Mesothelial cell of epicardium (in vitro differentiated cells): ENCODE measurements at places on chromosomes 2 and 18.

DNA sequence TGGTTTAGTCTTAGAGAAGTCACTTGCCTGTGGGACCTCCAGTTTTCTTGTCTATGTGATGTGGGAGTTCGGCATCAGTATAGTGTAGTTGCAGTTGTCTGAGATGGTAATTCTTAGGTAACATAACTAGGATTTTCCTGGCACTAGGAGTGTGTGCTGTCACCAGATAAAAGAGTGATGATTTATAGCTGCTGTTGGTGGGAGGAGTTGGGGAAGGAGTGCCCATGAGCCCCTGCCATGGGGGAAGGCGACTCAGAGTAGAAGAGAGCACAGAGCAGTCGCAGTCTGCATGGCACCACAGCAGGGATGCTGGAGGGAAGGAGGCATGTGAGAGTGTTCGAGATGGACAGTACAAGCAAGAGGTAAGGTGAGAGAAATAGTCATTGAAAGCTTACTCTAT is 38.7 kb downstream of the ATP9B start:
- no peak for DNase-seq

GRCh38 chr2:68318914-68319397 is 793 bp downstream of the CNRIP1 start:
- no peak for DNase-seq

- DNase-seq = no peak
Observed at GRCh38 chr2:223042704-223043118, 9.3 kb upstream of the KCNE4 start.

GRCh38 chr2:217791551-217791950 is 211.2 kb downstream of the TNS1 start:
- DNase-seq = no peak

DNA sequence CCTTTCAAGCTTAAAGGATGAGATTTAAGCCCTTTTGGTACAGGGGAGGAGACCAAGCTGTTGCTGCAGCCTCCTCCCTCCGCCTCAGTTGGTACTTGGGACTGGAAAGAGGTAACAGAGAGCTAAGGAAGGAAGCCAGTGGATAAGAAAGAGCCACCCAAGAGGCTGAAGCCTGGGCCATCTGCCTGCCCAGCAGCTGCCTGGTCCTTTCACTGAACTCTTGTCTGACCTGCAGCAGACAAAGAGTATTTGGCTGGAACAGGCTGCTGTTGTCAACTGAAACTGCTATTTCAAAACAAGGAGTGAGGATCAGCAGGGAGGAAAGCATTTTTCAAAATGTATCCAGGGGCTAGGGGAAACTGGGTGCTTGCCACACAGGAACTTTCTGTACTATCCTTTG is 30.3 kb downstream of the TNS1 start:
- DNase-seq = no peak

GRCh38 chr2:105736145-105736544 is 8.6 kb upstream of the NCK2 start:
- peak; percentile 20 for DNase-seq

GRCh38 chr2:10196110-10196892 is 73.8 kb downstream of the RRM2 start:
- DNase-seq = no peak

- DNase-seq = no peak
Observed at GRCh38 chr2:163752267-163752666, 16.5 kb upstream of the FIGN start.

DNA sequence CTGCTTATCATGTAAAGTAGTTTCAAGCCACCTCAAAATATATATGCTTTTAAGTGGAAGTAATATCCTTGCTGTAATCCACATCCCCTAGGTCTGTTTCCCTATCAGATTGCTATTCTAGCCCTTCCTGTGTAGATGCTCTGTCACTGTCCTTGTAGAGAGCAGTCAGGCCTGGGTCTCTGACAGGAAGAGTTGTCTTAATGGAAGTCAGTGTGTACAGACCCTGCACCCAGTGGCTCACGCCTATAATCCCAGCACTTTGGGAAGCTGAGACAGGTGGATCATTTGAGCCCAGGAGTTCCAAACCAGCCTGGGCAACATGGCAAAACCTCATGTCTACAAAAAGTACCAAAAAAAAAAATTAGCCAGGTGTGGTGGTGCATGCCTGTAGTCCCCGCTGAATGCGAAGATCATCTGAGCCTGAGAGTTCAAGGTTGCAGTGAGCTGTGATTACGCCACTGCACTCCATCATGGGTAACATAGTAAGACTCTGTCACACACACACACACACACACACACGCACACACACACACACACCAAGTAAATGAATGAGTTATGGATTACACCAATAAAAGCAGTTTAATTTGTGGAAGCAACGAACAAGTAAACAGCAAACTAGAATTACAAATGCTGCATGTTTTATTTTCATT is 70.2 kb upstream of the DSC1 start:
- no peak for DNase-seq

DNA sequence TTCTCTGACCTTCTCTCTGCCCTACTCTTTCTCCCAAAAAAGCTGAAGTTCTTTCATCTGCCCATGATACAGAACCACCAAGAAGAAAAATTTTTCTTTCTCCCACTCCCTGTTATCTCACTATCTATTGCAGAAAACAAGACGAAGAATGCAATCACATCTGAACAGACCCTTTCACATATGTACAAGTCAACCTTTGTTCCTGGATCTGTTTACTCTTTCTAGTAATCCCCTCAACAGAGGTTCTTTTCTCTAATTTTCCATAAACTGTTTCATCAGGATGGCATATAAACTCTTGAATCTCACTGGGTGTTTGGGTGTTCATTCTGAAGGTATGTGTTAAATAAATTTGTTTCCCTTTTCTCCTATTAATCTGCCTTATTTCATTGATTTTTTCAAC is 1262.7 kb upstream of the NRXN1 start:
- no peak for DNase-seq

DNA sequence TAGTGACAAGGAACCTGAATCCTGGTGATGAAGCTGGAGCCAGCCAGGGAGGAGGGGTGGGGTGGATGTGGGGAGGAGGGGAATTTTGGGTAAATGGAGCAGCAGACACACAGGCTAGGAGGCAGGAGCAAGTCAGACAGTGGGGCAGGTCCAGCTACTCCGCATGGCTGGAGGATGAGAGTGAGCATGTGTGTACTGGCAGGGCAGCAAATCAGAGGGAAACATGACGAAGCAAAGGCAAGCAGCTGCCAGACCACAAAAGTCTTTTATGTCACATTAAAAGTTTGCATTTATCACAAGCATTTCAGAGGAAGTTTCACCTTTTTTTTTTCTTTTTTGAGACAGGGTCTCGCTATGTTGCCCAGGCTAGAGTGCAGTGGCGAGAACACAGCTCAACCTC is 11.9 kb upstream of the KIDINS220 start:
- no peak for DNase-seq

GRCh38 chr2:210475706-210476105 is 853 bp downstream of the LANCL1 start:
- DNase-seq = no peak

- DNase-seq = no peak
Observed at GRCh38 chr2:6177811-6178210, 485.6 kb downstream of the SOX11 start.

GRCh38 chr2:140597836-140598235 is 1533.0 kb downstream of the LRP1B start:
- no peak for DNase-seq

DNA sequence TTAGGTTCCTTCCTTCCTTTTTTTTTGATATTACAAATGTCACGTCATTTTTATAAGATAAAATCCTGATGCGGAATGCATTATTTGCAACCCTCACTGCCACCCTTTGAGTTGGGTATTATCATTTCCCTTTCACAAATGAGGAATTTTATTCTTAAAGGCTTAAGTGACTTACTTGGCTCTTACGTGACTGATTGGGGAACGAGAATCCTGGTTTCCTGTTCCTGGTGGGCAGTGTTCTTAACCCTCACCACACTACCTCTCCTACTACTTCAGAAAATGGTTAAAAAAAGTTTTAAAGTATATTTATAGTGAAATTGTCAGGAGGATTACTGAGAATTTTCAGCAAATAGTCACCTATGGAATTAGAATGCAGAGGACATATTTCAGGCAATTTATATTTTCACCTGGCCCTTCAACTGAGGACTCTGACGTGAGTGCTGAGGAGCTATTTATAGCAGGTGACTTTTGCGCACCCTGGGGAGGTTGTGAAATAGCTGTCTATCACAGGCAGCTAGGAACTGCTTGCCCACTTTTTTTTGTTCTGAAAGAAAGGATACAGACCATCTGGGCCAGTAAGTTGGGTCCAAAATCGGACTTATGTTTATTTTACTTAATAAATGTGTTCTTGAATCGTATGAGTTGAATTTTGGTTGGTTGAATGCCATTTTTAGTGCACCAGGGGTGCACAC is 18.7 kb upstream of the RASGRP3 start:
- DNase-seq = no peak

- DNase-seq = no peak
Observed at GRCh38 chr2:121670181-121670580, 20.9 kb upstream of the CLASP1 start.

- DNase-seq = no peak
Observed at GRCh38 chr2:147133286-147133908, 711.4 kb upstream of the ACVR2A start.

GRCh38 chr18:47635416-47635815 is 295.0 kb downstream of the SMAD2 start:
- DNase-seq = no peak

- no peak for DNase-seq
Observed at GRCh38 chr2:144514616-144515091, 5.3 kb downstream of the ZEB2 start.

DNA sequence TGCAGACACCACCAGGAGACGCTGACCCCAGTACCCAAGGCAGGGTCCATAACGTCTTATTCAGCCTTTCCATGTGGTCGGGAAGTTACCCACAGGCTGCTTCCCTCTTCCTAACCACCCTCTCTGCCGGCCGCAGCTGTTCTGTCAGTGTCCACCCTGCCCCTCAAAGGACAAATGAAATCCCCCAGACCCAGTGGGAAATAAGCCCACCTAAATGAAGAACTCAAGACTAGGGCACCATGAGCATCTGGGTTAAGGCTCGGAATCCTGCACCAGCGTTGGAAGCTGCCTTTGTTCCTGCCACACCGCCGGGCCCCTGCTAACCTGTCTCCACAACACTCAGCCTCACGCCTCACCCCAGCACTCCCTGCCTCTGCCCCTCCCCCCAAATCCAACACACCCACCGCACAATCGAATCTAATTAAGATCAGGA is 21.7 kb downstream of the BCL11A start:
- DNase-seq = no peak

DNA sequence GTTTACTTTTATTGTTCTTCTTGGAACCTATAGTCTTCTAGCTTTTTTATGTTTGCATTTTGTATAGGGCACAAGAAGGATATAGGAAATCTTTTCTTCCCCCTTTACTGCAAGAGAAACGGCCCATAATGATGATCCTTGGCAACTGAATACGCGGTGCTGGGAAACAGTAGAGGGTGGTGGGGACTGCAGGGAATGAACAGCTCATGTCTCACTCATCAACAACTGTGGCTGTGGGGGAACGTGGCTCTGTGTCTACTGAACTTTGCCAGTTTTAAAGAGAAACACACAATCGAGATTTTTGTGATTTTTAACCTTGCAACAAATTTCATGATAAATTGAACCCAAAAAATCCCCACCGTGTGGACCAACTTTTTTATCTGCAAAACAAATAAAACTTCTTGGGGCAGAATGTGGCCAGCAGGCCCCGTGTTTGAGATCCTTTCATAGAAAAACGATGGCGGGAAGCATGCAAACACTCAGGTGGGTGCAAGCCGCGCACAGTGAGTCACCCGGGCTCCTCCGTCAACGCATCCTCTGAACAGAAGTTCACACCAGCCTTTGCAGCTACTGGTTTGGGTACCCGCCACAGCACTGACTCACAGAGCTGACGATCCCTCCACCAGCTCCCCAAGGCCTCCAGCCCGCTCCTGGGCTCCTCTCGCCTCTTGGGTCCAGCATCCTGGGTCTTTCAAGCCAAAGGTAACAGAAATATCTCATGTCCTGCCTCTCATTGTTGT is 149.3 kb downstream of the COL6A3 start:
- no peak for DNase-seq

- DNase-seq = no peak
Observed at GRCh38 chr2:50066873-50067272, 912.6 kb upstream of the FSHR start.

- DNase-seq = no peak
Observed at GRCh38 chr2:189248141-189248540, 68.6 kb upstream of the COL5A2 start.

DNA sequence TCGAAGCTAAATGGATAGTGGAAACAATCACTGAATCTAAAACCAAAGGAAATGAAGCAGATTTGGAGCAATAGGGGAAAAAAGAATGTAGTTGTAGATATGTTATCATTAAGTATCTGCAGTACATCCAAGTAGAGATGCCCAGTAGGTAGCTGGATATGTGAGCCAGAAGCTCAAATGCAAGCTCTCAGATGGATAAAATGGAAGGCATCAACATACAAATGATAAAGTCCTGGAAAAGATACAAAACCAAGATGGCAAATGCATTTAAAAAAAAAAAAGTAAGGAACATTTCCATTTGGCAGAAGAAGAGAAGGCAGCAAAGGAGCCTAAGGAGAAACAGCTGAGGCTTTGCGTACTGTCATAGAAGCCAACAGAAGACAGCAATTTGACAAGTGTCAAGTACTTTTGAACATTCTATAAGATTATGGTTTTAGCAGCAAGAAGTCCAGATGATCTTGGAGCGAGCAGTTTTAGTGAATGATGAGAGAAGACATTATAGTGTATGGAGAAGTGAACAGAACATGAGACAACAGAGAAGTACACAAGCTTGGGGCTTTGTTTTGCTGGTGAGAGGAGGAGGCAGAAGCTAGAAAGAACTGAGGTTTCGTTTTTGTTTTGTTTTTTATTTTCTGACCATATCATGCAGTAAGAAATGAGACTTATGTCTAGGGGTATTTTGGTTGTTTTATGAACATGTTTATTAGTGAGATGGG is 18.3 kb downstream of the ROCK2 start:
- no peak for DNase-seq
